ENCODE measurements at places on chromosomes 5 and 9.

DNA sequence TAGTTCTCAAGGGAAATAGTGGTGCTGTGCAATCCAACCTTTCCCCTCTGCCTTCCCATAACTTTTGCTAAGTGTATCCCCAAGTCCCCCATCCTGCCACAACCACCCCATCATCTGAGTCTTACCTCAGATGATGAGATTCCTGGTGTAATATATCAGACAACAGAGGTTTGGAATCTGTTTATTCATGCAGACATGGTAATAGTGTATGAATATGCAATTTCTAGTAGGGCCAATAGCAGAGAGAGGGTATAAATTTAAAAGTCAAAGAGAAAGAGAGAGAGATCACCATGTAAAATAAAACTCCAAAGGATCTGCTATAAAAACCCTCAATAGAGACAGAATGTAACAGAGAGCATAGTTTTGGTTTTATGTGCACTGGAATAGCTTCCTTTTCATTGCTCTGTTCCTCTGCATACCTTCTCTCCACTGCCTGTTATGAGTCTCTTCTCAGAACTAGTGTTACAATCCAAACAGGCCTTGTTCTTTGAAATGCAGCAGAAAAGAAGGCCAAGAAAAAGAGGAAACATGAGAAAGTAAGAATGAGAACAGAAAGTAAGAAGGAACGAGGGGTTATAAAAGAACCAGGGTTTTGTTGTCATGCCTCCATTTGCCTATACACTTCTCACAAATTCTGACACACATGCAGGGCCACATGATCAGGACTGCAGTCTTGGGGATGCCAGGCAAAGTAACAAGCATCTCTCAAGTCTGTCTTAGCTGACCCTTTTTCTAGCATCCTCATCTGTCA, 278.0 kb downstream of the CETN3 start:
- peak; percentile 7 for DNase-seq

- no peak for DNase-seq
These were observed 6.8 kb upstream of the RECK start for GRCh38 chr9:36029765-36030528.

GRCh38 chr5:171966964-171967363, 39.5 kb downstream of the FBXW11 start:
- DNase-seq, result no peak

DNA sequence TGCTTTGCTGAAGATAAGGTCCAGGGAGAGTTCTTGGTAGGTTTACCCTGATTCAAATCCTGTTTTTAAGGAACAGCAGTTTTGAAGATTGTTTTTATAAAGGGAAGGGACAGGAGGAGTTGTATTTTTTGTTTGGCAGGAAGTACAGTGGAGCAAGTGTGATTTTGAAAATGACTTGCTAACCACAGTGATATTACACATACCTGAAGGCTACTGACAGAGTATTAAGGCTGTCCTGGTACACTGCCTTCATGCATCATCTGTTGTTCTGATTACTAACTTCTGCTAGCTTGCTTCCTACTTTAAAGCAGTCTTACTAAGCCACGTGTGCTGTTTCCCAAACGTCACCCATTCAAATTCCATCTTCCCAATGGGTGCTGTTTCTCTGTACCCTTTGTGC, 559.5 kb upstream of the SGCD start:
- no peak for DNase-seq

DNA sequence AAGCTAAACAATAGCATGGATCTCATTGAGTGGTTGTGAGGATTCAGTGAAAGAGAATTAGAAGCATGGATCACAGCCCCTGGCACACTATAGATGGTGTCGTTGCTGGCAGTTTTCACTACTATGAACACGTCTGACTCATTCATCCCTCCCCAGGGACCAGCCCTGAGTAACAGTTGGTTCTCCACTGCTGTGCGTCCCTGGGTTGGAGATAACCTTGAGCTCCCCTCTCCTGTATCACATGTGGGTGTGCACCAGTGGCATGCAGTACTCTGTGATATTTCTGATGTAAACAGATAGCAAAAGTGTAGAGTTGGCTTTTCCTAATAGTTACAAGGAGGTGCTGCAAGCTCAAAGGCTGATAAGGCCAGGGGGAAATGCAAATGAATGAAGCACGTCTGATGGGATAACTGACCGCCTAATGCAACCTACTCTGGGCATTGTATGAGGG, 8.8 kb upstream of the LCP2 start:
- DNase-seq, result no peak

Measured in putamen (tissue), 1 donor.